ENCODE measurements at places on chromosomes 3 and 15.

DNA sequence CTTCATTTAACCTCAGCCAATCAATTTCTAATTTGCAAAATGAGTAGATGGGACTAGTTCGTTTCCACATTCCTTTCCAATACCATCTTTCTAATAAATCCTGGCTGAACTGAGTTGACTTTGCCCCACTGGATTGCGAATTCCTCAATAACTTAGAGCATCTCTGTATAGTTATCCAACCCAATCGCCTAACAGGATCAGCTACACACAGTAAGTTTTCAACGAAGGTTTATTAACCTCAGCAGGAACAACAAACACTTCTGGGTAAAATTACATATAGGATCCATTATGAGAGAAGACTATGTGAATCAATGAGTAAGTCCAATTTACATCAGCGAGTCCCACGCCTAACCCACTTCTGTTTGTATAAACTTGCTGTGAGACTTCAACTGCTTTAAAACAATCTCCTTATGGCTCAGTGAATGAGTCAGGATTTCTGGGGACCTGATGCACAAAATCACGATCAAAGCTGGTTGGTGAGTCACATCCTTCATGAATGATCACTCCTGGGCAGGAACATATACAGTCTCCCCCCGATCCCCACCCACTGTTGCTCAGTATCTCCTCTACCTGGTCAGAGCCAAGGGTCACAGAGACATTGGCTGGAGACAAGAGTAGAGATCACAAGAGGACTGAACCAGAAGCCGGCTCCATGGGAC lies 142.8 kb downstream of the EDEM1 start:
- no peak for DNase-seq

DNA sequence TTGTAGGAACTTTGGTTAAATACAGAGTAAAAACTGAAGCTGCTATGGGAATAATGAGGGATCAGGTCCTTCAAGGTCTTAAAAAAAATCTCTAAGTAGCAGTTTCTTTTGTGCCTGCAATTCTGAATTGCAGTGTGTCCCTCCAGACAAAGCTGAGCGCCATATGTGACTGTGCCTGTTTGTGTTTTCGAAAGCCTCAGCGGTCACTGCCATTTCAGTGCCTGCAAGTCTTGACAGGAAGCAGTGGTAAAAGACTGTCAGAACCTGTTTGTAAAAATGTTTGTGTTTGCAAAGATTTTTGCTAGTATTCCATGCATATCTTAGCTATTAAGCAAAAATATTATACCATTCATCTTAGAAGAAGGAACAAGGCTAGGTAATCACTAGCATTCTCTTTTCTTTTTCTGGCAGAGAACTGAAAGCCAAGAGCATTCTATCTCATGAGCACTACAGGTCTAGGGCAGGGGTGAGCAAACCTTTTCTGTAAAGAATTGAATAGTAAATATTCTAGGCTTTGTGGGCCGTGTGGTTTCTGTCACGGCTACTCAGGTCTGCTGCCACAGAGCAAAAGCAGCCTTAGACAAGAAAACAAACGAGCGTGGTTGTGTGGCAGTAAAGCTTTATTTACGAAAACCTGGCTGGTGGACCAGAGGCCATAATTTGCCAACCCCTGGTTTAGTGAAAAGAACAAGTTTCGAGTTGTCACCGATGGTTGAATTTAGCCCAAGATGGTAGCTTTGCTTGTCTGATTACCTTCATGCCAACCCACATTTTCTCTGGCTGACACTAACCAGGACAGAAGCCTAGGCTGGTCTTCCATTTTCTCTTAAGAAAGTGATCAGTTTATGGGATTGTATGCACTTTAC lies 134.4 kb downstream of the CACNA1D start:
- DNase-seq = no peak

- no peak for DNase-seq
Measured at GRCh38 chr15:40445421-40445922, 4.7 kb downstream of the BAHD1 start.

DNA sequence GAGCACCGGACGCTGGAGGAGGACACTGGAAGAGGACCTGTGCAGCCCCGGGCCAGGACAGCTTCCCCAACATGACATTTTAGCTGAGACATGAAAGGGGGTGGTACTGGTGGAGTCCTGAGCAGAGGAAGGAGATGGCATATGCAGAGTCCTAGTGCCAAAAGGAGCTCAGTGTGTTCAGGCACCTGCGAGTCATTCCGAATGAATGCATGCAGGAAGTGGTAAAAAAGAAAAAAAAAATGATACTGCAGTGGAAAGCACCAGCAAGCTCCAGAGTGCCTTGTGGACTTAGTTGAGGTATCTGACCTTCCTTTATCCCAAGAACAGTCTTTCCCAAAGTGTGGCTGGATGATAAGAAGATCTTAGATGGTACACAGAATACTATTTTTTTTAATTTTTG lies 6.6 kb upstream of the ZNF148 start:
- DNase-seq = no peak

- no peak for DNase-seq
Measured at GRCh38 chr3:194766845-194767244, 81.2 kb downstream of the FAM43A start.

GRCh38 chr3:80668100-80668499 lies 900.3 kb upstream of the ROBO1 start:
- no peak for DNase-seq

- DNase-seq = no peak
Measured at GRCh38 chr3:189824629-189825312, 193.6 kb downstream of the TP63 start.

GRCh38 chr15:85062560-85062959 lies 80.9 kb downstream of the PDE8A start:
- no peak for DNase-seq

- no peak for DNase-seq
Measured at GRCh38 chr15:35559683-35560082, 13.7 kb upstream of the DPH6 start.

All from GOT3 (cell line).